Stimulated activated CD4-positive, alpha-beta T cell treated with anti-CD3 and anti-CD28 coated beads, Interleukin-1b, Interleukin-23, amount 100 ng/mL, for 24 hours (primary cell): ENCODE measurements at places on chromosomes 4 and X.

DNA sequence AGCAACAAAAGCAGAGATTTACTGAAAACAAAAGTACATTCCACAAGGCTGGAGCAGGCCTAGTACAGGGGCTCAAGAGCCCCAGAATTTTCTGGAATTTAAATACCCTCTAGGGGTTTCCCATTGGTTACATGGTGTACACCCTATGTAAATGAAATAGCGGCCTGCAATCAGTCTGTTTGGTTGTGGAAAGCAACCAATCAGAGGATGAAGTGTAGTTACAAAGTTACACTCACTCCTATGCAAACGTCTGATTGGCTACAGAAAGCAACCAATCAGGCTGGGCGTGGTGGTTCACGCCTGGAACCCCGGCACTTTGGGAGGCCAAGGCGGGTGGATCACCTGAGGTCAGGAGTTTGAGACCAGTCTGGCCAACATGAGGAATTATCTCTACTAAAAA is 13.8 kb upstream of the TXLNG start:
- DNase-seq: no peak

GRCh38 chrX:67759018-67759417 is 215.2 kb downstream of the AR start:
- no peak for DNase-seq

DNA sequence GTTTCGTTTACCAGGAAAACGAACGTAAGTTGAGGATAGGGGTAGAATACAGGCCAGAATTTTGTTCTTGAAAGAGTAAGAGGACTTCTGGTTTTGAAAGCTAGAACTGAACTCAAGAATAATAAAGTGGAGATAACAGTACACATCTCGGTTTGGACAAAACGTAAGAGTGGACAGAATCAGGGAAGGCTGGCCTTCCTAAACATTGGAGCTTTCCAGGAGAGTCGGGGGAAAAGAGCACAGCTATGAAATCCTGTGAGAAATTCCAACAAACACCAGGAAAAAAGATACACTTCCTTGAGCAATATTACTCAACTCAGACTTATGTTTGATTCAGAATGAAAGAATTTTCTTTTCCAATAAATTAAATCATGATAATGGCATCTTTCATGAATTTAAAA is 1.2 kb downstream of the CTSO start:
- DNase-seq: no peak

DNA sequence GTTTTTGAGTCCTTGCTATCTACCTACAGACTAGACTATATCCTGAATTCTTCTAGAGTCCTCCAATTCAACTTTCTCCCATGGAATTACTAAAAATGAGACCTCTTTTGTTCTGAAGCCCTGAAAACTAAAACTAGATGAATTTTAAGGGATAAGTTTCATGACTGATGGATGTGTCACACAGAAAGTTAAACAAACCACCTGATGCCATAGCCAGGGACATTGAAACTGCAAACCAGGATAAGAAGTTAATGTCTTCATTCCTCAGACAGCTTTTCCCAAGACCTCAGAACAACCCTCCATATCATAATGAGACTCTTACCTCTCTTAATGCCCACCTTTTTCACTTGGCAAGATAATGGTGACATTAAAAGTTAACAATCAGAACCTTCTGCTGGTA is 81.5 kb upstream of the PTPN13 start:
- no peak for DNase-seq

DNA sequence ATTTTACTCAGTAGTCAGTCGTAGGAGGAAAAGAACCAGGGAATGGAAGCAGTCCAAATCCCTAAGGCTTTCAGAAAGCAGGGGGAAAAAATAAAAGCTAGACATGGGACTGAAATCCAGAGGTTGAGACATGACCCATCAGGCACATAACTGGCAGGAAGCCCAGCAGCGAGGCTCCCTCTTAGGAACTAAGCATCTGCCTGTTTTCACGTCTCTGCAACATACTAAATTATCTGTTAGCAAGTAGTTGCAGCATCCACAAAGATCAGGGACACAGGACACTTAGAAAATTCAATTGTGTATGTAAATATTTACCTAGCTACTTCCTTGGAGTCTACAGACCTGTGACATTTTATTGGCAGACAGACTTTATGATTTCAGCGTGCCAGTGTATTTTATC is 118.0 kb upstream of the EDNRA start:
- DNase-seq: no peak

DNA sequence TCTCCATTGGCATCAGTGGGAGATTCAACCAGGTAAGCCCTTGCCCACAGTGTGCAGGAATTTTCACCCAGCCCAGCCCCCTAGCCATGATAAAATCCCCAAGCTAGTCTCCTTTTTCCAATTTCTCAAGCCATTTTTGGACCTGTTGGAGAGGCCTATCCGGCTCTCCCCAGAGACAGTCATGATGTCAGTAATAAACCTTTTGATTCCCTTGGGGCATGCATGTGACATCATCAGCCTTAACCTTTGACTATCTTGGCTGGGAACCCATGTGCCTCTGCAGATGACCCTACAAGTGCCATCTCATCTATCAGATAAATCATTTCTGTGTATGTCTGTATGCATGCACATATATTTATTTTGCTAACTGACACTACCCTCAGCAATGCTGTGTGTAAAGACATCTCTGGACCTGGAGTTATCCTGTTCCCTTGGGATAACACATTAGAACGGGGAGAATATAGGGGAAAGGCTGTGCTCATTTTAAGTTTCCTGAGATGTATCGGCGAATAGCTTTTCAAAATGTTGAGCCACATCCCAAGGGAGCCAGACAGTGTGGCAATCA is 51.0 kb downstream of the CYTL1 start:
- no peak for DNase-seq

DNA sequence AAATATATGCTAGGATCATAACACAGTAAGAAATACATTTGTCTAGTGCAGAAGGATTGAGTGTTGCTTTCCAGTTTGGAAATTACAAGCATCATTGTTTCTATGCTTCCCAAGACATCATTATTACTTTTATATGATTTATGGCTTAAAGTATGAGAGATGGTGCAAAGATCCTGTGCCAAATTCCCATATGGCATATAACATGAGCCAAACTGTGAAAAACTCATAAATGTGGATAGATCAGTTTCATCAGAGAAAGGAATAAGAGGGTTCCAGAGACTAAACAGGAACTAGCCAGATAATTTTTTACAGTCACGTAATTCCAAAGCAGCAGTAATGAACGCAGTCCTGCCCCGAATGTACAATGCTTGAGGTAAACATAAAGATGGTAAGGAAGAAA is 126.3 kb downstream of the PRDM5 start:
- DNase-seq: no peak

DNA sequence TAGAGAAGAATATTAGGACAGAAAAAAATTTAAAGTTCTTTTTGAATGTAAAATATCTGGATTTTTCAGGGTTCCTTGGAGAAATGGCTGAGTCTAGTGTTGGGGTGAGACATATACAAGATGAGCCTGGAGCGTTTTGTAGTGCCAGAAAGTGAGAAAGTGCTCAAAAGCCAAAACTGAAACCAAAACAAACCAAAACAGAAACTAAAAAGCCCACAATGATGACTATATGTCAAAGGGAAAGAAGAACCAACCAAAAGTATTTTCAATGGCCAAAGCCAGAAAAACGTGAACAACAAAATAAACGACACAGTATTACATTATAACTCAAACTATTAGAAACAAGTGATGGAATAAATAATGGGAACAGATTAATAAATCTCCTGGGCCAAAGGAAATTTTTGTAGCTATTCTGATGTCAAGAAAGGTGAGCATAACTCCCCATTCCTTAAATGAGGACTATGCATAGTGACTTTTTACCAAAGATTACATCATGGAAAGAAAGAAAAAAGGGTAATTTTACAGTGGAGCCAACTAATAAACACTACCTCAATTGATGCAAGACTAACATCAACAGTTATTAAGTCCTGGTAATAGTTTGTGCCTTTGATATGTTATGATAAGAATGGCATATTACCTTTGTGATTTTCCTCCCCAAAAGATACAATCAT is 1137.6 kb downstream of the C4orf33 start:
- no peak for DNase-seq

- no peak for DNase-seq
Observed at GRCh38 chr4:149699642-149700041, 116.0 kb downstream of the IQCM start.

DNA sequence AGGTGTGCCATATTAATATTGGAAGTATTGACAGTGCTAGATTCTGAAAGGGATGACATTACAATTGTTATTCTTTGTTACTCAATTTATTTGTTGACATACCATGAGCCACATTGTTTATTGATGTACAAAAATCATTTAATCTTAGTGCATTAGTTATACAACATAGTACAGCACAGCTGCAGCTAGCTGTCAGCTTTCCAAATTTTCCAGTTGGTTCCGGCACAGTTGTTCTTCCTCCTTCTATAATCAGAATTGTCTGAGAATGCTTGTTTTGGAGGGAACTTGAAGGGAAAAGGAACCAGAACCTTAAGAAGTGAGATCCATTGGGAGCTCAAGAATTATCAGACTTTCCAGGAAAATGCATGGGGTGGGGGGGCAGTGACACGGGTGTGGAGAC is 281.4 kb downstream of the ZIC3 start:
- DNase-seq: no peak

GRCh38 chrX:44842550-44843317 is 1.1 kb upstream of the DUSP21 start:
- DNase-seq: no peak

GRCh38 chr4:25929298-25929686 is 15.3 kb downstream of the SMIM20 start:
- DNase-seq: no peak

GRCh38 chr4:52098618-52099017 is 47.5 kb downstream of the SPATA18 start:
- DNase-seq: no peak

- DNase-seq: no peak
Observed at GRCh38 chrX:26146024-26146423, 7.9 kb downstream of the MAGEB18 start.

DNA sequence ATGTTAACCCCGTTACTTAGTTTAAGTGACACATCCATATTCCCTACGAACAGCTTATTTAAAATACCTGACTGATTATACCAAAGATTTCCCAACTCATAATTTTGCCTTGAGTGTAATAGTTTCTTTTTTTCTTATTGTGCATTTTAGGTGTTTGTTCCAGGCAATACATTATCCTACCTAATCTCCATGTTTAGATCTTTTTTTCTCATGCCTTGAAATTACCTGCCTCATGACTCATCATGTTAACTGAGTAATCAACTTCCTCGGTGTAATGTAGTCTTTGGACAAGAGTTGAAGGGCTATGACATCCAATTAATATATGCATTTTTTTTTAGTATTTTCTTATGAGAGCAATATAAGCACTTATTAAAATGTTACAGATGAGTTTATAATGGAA is 228.7 kb upstream of the ANKRD50 start:
- no peak for DNase-seq

GRCh38 chr4:47543331-47543730 is 58.3 kb downstream of the ATP10D start:
- DNase-seq: no peak

DNA sequence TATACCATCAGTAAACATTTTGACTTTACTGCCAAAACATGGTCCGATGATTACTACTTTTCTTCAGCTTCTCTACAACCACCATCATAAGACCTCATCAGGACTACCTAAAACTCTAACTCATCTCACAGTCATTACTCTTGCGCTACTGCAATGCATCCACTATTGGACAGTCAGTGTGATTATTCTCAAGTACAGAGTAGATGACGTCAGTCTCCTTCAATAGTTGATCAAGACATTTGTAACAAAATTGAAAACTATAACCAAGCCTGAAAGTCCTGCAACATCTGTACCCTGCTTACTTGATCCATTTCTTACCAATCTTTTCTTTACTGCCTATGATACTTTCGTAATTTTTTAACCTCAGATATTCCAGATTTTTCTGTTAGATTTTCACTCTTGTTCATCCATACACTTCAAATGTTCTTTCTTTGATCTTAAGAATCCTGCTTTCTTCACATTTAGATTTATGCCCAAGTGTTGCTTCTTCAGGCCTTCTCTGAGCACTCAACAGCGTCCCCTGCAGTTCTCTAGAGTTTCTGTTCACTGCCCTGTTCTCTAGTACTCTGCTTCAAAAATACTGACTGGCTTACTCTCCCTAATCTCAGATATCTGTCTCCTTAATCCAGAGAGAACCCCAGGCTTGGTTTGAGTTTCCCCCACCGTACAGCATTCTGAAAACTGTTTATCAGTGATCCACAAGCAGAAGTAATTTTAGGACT is 1517.6 kb downstream of the STIM2 start:
- DNase-seq: no peak

GRCh38 chr4:78424461-78424860 is 127.1 kb upstream of the ANXA3 start:
- no peak for DNase-seq

DNA sequence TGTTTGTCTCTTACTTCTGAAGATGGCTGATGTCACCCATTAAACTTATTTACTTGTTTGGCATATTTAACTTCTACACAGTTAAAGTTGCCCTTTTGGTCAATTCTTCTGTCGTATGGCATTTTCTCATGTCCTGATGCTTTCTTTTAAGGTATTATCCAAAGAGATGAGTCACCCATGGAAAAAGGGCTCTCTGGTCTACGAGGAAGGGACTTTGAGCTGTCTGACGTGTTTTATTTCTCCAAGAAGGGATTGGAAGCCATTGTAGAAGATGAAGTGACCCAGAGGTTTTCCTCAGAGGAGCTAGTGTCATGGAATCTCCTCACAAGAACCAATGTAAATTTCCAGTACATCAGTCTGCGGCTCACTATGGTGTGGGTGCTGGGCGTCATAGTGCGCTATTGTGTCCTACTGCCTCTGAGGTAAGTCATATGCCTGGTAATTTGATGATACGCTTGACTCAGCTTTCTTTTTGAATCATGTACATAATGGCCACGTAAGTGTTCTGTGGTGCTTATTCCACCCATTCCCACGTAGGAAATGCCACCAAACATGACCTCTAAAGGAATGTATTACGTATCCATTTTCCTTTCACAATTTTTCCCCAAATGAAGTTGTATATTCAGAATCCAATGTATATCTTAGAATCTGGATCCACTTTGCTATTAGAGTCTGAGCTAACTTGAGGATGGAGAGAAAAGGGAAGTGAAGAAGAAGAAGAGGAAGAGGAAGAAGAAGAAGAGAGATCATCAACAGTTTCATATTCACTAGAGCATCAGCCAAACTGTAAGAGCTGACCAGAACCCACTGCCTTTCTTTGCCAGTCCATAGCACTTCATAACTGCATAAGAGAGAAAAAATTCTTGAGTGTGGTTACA is 45.7 kb downstream of the GPAT3 start:
- no peak for DNase-seq

- no peak for DNase-seq
Observed at GRCh38 chr4:186770481-186771175, 47.0 kb upstream of the FAT1 start.

GRCh38 chrX:24154490-24155034 is 5.0 kb downstream of the ZFX start:
- DNase-seq: no peak
